ENCODE measurements at places on chromosomes 3 and 15. TPM values are rescaled to one million over a fixed set of nuclear protein-coding genes. Genes with fewer than 3 reads are reported as not detected.

GRCh38 chr3:13039213-13039896 is 33.9 kb downstream of the IQSEC1 start:
- DNase-seq: no peak

- DNase-seq: no peak
These were observed 412.9 kb upstream of the RGMA start for GRCh38 chr15:93501946-93502345.

Gene SHQ1
- not detected for polyA plus RNA-seq

- DNase-seq: no peak
These were observed 10.4 kb downstream of the TEX264 start for GRCh38 chr3:51681453-51681852.

Gene ZFYVE19
- 16.5 TPM for polyA plus RNA-seq

DNA sequence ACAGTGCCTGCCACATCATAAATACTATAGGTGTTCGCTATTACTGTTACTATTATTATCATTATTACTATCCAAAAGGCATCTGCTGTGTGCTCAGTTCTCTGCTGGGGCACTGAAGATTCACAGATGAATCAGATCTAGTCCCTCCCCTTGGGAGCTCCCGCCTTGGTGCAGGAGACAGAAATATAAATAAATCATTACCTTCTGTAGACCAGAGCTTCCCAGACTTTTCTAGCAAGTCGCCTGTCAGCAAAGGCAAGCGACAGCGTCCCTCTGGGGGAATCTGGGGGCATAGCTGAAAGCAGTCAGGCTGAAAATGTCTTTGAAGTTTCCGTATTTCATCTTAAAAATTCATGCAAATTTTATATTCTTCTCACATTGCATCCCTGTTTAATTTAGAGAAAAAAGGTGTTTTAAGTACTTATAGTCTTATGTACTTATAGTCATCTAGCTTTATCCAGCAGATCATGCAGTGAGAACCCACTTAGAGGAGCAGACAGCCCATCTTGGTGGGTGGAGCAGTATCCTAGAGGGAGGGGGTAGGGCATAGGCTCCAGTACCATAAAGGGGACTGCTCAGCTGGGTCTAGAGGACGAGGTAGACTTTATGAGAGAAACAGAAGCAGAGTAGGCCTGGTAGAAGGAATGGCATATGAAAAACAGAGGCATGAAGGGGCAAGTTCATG is 10.4 kb upstream of the BRPF1 start:
- no peak for DNase-seq

DNA sequence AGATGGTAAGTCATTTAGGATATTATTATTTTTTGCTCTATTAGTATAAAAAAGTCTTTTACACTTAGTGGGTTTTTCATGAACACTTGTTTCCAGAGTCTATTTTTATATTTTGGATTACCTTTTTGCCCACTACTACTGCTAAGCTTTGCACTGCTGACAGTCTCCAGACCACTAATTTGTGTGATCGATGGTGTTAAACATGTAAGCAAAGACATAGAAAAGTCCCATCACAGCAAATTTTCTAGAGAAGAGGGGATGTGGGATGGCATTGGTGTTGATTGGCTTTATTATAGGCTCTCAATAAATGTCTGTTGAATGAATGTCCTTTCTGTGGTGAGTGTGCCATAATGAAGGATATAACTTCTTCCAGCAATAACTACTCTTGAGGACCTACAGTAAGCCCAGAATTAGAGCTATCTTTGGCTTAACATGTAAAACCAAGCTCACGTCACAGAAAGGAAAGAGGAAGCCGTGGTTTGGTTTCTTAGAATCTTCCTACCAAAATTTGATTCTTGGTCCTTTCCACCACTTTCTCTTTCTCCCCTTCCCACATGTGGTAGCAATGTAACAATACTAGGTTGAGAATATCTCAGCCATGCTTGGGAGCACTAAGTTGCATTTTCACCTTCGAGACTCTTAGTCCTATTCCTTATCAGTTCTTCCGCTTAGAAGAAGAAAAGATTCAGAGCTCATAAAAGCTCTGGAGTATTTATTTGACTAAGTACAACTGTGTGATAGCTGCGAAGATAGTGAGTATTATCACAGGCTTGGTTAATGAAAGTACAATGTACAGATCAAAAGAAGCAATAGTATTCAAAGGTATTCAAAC is 90.6 kb upstream of the UMPS start:
- no peak for DNase-seq

- DNase-seq: peak; percentile 57
These were observed 21.4 kb downstream of the FEM1B start for GRCh38 chr15:68298882-68299381.

DNA sequence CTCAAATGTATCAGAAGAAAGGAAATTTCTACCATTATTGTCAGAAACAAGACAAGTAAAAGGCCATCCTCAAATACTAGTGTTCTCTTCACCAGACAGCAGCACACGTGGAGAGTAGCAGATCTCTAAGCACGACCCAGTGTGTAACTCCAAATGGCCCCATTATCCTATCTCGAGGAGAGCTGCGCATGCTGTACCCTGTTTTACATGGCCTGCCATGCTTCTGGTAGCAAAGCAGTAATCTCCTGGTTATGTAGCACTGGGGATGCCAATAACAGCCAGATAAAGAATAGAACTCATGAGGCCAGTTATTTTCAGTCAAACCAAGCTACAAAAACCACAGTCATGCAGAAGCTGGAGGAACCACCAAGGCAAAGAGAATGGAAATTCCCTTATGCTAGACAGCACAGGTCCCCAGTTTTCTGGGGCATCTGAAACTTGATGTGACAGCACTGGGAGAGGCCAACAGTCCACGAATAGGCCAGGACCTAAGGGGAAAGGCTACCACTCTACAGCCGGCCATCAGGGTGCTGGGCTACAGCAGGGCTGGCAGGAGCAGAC is 73.0 kb downstream of the LIPC start:
- no peak for DNase-seq

DNA sequence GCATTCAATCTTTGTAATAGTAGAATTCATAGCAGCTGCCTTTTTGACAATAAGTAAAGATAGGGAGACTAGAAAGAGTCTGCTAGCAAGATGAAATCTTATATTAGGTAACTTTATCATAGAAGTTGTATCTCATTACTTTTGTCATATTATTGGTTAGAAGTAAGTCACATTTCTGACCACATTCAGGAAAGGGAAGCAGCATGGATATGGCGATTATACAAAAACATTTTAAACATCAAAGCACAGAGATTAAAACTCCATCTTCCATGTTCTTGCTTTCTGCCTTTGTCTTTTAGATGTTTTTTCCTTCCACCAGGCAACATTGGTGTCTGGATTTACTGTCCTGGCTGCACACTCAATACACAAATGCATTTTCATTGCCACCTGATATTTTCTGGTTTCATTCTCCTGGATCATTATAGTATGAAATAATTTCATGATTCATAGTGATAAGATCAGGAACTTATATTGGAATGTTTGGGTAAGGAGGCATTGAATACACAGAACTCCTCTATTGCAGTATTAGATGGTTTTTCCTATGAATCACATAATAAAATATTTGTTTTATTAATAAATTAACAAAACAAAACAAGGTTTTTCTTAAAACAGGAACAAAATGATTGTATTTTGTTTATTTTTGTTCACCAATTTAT is 1460.3 kb upstream of the CADM2 start:
- DNase-seq: no peak

Gene RAD51
- 7.9 TPM for polyA plus RNA-seq

Gene CTXN2
- not detected for polyA plus RNA-seq

- DNase-seq: no peak
These were observed 126.5 kb downstream of the SUCNR1 start for GRCh38 chr3:151999936-152000335.

DNA sequence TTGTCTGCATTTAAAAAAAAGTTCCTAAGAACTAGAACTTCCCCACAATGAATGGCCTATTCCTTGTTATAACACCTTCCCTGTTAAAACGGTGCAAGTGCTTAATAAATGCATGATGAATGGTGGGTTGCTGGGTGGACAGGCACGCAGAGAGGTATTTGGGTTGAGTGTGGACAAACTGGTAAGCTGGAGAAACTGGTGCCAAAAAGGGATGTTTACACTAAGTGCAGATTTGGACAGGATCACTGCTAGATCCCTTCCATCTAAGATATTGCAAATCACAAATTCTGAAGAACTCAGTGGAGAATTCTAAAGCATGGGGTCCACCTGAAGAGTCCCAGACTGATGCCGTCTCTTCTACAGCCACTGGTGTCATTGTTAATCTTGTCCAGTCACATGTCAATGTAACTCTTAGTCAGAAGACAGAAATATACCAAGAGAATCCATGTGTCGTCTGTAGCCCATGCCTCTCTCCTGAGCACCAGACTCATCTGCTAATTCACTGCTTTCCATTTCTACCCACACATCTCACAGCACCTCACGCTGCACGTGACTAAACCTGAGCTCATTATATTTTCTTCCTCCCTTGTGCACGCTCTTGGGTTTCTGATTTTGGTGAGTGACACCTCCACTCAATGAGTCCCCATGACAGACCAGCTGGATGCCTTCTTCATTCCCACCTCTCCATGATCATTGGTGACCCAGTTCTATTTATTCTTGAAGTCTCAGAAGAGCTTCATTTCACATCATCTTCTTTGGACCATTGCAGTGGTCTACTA is 328.9 kb downstream of the THSD4 start:
- DNase-seq: no peak

Gene CCDC54
- 4.4 TPM for polyA plus RNA-seq

Gene CHRNA3
- polyA plus RNA-seq: 0.19 TPM

- DNase-seq: no peak
These were observed 107.3 kb upstream of the ANKRD28 start for GRCh38 chr3:15905041-15905440.

Gene PLXND1
- polyA plus RNA-seq: 127 TPM

DNA sequence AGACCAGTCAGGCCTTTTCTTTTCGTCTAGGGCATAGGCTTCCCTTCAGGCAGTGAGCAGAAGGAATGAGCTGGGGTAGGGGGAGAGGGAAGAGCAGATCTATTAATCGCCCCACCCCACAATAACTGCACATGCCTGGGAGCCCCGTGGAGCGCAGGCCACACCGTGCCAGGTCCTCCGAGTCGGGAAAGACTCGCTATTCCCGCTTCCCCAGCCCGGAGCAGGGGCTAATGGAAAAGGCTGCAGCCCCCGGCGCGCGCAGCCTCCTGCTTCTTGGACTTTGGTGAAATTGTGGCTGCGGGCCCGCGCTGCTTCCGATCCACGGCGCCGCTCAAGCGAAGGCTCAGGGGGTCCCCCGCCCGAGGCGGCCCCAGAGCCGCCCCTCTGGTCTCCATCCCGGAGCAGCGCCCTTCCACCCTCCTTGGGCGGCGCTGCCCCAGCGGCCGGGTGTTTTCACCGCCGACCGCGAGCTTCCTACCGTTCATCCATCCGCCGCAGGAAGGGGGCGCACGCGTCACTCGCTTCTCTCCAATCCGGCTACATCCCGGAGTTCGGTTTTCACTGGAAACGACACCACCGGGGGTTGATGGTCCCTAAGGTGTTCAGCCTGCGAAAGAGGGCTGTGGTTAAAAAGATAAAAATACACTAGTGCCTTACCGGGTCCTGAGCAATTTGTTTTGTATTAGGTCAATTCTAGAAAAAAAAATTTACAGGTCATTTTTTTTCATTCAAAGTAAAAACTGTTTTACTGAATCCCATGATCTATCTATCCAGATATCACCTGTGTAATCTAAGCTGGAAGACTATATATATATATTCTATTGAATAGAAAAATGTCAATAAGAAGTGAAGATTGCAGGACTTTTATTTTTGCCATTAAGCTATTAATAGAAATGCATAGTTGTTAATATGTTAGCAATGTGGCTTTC is 4.4 kb upstream of the SYNM start:
- DNase-seq: peak; percentile 75

GRCh38 chr15:27438403-27439375 is 467.7 kb downstream of the GABRG3 start:
- DNase-seq: no peak

GRCh38 chr3:12705981-12706380 is 42.1 kb upstream of the RAF1 start:
- DNase-seq: no peak

Gene CPLX3
- not detected for polyA plus RNA-seq

DNA sequence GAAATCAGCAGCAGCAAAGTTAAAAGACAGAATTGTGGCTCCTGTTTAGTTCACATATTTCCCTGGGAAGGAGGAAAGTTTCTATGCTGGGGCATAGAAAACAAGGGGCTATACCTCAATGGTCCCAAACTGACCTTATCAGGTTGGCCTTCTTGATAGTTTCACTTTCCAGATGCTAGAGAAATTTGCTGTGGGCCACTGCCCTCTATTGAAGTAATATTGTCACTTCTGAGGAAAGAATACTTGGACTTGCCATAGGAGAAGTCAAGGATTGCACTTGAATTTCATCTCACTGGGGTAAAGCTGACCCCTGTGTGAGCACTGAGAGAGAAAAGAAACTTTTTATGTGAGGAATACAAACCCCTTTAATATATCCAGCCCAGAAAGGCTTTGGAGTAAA is 49.3 kb upstream of the XCR1 start:
- no peak for DNase-seq

Gene ERC2
- polyA plus RNA-seq: 2.4 TPM

DNA sequence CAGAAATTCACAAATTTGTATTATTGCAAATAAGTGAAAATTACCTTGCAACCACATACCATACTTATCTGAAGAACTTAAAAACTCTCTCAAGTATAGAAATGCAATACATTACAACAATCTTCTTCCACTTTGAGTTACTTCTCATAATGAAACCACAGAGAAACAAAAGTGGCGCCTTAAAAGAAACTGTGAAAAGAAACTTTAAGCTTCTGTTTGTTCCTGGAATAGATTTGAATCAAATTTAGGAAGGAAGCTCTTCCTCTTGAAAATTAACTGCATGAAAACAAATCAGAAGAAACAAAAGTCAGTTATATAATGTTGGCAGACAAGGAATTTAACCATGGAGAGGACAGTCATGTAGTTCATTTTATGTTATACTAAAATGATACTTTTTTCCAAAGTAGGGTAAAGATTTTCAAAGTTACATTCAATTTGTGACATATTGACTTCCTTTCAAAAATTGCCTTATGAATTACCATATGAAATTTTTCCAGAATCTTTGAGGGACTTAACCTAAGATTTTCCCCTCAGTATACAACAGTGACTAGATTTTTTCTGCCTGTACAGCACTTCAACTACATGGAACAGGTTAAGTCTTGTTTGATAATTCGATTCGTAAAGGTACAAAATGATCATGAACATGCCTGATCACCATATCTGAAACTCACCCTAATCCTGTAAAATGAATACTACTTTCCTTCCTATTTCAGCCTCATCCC is 57.6 kb upstream of the TNFSF10 start:
- no peak for DNase-seq

DNA sequence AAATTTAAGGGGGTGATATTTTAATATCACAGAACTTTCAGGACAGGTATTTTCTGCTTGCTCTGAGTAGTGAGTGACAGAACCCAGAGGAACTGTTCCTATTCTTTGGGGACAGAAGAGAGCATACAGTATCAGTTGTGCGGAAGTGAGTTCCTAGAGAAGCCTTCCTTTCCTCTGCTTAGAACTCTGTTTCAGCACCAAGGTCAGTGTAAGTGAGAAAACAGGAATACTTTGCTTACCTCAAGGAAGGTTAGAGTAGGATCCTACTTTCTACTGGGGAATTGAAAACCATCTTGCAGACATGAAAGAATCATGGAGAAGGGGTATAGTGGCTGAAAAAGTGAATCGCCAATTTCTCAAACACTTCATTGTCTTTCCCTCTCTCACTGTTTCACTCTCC is 542.4 kb downstream of the SQOR start:
- DNase-seq: no peak

Data from muscle of arm (tissue), 14 donors.